CD8-positive, alpha-beta memory T cell (primary cell): ENCODE measurements at places on chromosomes 3 and 15.

GRCh38 chr15:89566181-89566580, 9.1 kb upstream of the TICRR start:
- DNase-seq = no peak

- no peak for DNase-seq
Measured at GRCh38 chr3:14204515-14205284, 26.1 kb downstream of the LSM3 start.

DNA sequence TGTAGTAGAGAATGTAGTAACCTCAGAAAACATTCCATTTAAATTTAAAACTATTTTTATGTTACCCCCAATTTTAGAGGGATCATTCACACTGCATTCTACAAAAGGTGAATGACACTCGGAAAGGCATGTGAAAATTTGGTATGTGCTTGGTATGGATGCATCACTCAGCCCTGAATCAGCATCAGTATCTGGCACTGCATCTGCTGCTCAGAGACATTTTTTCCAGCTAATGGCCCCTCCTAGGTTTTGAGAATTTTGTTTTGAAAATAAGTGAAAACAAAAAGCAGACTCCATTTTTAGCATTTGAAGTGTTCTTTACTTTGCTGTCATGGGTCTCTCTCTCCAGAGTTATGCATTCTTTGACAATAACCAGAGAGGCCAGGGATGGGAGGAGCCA, 15.6 kb upstream of the WWTR1 start:
- no peak for DNase-seq

DNA sequence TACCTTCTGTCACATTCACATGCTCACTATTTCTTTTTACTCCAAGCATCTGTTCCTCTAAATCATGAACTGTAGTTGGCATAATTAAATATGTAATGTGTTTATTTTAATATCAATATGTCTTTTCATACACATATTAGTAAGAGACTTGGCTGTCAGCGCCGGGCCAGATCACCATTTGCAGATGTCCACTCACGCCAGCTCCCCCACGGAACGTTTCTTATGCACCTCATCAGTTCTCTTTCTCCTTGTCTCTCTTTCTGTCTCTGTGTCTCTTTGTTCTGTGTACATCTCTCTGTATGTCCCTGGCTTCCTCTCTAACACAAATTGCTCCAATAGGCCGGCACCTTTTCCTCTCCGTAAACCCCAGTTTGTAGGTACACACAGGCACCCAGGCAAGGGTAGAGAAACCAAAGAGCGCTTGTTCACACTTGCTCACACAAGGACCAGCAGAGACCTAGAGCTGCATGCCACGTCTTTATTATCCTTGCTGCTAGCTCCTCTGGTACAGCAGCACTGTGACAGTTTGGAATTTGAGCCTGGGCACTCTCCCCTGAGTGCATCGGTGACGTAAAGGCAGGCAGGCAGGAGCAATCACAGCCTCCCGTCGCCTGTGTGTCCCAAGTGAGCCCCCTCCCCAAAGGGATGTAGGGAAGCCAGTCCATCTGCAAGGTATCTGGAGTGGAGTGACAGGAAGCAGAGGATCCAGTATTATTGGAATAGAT, 40.4 kb downstream of the CACNA1D start:
- DNase-seq = no peak

DNA sequence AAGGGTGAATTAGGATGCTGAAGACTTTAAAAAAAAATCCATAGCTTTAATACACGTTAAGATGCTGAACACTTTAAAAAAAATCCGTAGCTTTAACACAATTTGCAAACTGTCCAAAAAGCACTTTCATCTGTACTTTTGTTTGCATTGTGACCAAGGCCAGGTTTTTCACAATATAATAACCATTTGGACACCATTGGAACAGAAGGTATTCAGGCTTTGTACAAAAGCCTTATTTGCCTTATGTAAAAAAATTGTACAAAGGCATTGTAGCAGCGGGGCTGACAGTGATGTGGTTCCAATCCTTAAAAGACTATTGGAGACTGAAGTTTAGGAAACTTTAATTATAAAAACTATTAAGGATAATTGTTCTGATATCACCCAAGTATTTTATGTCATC, 15.2 kb upstream of the ICE2 start:
- no peak for DNase-seq

- DNase-seq = no peak
Measured at GRCh38 chr3:190593075-190593474, 79.2 kb downstream of the IL1RAP start.

DNA sequence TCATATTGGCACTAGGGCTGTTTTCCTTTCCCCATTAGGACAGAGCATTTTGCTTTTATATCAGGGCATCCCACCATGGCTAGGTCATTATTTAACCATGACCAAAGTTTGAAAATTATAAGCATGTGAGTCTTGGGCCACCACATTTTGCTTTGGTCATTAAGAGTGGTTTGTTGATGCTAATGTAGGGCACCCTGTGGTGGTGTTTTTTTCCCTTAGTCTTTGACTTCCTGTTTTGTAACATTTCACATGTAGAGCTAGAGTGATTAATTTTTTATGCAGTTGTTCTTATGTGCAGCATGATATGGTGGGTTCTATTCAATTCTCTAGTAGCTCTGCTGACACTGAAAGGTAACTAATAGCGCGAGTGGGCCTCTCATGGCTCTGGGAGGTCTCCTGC, 249.6 kb upstream of the ROBO1 start:
- no peak for DNase-seq

DNA sequence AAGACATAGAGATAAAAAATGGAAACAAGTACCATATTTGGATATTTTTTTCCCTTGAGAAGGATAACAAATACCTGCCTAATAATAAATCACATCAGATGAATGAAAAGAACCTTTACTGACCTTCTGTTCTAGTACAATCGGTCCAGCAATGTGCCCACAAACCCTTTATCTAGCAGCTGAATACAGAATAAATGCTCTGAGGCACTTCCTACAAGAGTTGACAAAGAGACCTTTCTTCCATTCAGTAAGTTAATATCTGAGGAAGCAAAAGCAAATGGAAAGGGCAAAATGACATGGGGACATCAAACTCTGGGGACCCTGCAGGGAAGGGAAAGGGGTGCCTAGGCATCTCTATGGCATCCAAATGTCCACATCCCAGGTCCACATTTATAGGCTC, 115.8 kb downstream of the NEK10 start:
- DNase-seq = no peak

DNA sequence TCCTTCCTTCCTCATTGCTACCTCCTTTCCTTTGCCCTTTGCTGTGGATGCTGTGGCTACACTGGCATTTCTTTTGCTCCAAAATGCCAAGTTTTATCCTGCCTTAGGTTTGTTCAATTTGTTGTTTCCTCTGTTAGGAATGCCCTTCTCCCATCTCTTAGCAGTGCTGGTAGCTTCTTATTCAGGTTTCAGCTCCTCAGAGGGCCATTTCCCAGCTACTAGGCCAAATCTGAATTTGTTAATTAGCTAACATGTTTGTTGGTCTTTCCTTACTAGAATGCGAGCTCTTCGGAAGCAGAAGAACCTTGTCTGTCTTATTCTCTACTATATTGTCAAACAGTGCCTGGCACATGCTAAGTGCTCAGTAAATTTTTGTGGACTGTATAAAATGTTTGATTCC, 11.0 kb downstream of the MAPK6 start:
- no peak for DNase-seq

DNA sequence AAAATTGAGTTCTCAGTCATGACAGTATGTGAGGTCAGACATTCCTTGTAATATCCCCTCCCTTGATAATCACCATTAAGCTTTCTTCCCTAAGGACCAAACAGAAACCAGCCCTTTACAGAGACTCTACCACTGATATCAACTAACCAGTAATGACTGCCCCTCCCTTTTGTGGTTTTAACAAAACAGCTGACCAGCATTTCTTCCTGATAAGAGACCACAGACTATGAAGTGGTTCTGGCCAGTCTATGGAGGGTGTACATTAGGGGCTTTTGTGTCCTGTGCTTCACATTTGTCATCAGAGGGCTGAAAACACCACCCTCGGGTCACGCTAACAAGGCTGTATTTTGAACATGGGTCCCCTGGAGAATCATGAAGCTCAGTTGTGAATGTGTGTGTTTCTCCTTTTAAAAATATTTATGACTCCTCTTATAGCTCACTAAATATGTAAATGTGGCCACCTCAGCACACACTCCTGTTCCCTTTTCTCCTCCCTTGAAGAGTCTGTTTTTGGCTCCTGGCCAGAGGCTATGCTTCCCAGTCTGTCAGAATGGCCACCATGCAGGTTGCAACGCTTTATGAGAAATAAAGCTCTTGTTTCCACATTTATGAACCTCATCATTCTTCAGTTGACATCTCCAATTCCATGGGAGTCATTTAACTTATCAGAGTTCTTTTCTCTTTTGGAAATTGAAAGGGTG, 239.3 kb downstream of the CPNE4 start:
- no peak for DNase-seq

DNA sequence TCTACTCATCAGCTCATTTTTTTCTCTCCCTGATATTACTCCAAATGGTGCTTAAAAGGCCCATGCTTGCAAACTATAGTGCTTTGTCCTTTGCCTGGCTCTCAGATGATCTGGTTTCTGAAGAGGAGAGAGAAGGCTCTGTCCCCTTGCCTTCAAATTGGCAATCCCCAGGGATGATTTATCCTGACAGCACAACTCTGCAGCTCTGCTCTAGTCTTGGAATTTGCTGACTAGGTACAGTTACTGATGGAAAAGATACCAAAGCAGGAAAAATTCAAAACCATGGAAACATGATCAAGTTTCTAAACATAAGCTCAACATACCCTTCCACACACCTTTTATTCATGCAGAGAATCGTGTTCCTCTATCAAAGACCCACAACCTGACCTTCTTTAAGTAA, 106.7 kb upstream of the CADPS start:
- no peak for DNase-seq

GRCh38 chr15:51075826-51076523, 18.7 kb downstream of the TNFAIP8L3 start:
- no peak for DNase-seq

- DNase-seq = no peak
Measured at GRCh38 chr3:58607816-58608215, 30.6 kb upstream of the FAM107A start.

GRCh38 chr3:98003306-98003969, 31.2 kb upstream of the RIOX2 start:
- DNase-seq = no peak
